Stimulated activated CD8-positive, alpha-beta memory T cell treated with anti-CD3 and anti-CD28 coated beads, Interleukin-4, amount 100 ng/mL, for 1 hour (primary cell): ENCODE measurements at places on chromosomes 1 and 21.

DNA sequence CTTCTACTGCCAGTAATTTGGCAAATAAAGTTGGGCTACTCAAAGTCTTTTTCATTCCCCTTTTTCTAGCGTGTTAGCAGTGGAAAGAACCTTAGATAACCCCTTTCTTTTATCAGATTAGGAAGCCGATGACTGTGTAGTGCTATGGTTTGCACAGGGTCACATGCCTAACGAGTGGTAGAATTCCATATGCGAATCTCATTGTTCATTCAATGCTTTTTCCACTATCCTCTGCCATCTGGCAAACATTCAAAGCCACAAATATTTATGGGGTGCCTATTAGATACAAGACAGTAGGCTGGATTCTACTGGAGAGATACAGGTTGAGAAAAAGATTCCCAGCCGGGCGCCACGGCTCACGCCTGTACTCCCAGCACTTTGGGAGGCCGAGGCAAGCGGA, 14.9 kb upstream of the IER5 start:
- no peak for DNase-seq

- no peak for DNase-seq
These were observed 217.2 kb upstream of the NFIA start for GRCh38 chr1:60865166-60865565.

DNA sequence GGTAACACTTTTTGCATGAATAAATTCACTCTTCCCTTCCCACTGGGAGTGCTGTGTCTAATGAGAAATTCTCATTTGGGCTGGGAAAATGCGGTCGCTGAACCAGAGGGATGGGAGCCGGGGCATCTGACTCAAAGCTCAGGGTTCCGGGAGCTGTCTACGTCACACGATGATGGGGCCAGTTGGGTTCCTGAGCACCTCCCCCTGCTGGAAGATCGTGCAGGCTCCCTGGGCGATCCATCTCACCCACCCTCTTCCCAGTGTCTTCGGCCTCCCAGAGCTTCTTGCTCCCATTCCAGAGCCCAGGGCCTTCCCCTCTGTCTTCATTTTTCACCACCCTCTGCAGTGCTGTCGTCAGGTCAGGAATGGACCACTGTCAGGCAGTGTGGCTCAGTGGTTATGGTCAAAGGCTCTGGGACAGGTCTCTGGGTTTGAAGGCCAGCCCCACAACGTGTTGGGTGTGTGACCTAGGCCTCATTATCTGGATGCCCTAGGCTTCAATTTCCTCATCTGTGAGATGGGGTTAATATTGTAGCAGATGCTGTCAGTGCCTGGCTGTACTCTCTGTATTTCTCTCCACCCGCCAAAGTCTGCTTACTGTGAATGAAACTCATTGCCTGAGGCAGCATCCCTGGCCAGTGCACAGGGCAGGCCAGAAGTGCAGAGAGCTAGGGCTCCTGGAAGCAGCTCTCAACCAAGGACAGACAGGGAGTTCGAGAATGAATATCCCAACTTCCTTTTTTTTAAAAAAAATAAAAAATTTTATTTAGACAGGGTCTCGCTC, 31.8 kb downstream of the IGSF21 start:
- DNase-seq: no peak

DNA sequence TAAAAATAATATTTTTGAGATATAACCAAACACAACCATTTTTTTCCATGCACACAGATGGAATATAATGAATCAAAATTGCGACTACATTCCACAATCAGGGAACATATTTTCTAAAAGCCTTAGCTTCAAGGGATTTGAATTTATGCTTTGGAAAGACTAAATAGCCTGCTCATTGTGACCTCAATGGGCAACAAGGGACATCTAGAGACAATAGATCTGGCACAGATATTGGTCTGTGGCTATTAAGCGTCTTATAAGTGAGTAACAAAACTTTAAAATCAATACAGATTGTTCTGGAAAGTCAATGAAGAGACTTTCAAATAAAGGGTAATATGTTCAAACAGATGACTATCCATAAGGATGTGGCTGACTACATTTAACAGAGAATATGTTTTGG, 660.6 kb upstream of the ADGRL4 start:
- no peak for DNase-seq

DNA sequence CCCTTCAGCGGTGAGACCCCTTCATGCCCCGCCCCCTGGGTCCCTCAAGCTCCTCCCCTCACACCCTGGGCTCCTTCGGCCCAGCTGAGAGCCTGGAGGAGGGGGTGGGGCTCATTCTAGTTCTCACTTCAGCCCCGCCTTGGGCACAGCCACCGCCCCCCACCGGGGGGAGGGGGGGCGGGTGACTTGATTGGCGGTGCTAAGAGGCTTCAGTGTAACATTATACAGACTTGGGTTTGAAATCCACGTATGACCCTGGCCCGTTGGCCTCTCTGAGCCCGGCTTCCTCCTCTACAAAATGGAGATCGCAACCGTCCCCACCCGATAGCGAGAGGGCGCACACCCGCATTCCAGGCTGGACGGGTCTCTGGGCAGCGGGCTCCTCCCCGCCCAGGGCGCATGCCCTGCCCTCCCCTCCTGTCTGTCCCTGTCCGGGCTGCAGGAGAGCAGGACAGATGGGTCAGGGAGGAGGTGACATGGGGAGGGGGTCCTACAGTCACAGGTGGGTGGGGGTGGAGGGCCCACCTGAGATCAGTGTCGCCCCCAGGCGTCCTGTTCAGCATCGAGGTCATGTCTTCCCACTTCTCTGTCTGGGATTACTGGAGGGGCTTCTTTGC, 5.1 kb downstream of the CLCNKB start:
- no peak for DNase-seq

DNA sequence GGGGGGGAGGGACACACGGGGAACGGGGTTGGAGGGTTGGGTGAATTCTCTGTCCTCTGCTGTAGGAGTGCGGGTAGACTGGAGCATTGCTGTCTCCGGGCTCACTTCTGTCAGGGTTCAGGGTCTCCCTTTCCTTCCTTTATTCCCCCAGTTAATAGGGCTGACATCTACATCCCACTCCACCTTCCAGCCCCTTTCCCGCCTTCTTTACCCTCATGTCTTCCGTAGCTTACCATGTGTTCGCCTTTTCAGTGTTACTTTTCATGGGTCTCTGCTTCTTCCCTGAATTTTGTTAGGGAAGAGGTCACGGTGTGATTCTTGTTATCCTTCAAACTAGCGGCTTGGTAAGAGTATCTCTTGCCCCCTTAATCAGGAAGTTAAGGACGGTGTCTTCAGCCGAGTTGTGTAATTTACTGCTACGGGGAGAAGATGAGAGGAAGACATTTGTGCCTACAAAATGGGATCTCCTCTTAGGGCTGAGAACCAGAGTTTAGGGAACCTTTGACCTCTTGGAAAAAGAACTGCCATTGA, 917 bp downstream of the RAP1A start:
- no peak for DNase-seq

GRCh38 chr1:166900987-166901386, 24.9 kb upstream of the TADA1 start:
- no peak for DNase-seq

- DNase-seq: no peak
These were observed 20.9 kb downstream of the ERICH3 start for GRCh38 chr1:74652711-74653139.
